ENCODE measurements at places on chromosomes 4 and X.

- DNase-seq = no peak
Measured at GRCh38 chr4:57658188-57658587, 548.0 kb upstream of the IGFBP7 start.

GRCh38 chr4:65391814-65392213 lies 278.5 kb downstream of the EPHA5 start:
- no peak for DNase-seq

- no peak for DNase-seq
Measured at GRCh38 chrX:72712094-72712755, 1.9 kb downstream of the PHKA1 start.

DNA sequence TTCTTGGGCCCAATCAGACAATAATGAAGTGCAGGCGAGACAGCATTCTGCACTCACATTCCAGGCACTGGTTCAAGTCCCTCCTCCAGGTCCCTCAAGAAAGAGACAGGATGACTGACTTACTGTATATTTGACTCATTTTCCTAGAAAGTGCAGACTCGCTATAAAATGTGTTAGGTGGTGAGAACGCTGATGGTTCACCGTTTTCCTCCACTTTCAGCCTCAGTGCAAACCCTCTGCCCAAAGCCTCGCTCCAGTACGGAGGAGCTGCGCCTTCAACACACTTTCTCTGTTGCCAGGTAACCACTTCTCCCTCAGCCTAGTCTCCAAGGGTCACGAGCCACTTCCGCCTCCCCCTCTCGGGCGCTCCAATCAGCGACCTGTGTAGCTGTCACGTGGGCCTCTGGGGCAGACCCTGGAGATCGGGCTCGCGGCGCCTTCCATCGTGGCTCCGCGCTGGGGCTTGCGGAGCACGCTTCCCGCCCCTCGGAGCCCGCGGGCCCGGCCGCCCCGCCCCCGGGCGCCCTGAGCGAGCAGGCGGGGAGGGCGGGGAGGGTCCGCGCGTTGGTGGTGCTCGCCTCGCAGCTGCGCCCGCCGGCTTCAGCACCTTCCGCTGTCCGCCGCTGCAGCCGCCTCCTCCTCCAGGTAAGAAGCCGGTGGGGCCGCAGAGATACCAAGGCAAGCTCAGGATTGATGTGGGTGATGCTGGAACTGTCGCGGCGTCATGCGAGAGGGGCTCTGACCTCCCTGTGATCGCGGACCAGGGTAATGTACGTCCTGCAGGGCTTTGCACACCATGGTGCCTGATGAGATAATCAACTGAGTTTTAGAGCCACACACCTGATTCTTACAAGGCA lies at the start of gene WDR17:
Gene WDR17 (plus strand): TSS at position 407 of the 857 bp plus-strand sequence. CDS start 45,740 bp downstream, outside the sequence.
- DNase-seq = peak; percentile 70

- no peak for DNase-seq
Measured at GRCh38 chrX:134407065-134407376, 52.9 kb upstream of the HPRT1 start.

- DNase-seq = no peak
Measured at GRCh38 chr4:73917081-73917501, 47.9 kb downstream of the CXCL1 start.

DNA sequence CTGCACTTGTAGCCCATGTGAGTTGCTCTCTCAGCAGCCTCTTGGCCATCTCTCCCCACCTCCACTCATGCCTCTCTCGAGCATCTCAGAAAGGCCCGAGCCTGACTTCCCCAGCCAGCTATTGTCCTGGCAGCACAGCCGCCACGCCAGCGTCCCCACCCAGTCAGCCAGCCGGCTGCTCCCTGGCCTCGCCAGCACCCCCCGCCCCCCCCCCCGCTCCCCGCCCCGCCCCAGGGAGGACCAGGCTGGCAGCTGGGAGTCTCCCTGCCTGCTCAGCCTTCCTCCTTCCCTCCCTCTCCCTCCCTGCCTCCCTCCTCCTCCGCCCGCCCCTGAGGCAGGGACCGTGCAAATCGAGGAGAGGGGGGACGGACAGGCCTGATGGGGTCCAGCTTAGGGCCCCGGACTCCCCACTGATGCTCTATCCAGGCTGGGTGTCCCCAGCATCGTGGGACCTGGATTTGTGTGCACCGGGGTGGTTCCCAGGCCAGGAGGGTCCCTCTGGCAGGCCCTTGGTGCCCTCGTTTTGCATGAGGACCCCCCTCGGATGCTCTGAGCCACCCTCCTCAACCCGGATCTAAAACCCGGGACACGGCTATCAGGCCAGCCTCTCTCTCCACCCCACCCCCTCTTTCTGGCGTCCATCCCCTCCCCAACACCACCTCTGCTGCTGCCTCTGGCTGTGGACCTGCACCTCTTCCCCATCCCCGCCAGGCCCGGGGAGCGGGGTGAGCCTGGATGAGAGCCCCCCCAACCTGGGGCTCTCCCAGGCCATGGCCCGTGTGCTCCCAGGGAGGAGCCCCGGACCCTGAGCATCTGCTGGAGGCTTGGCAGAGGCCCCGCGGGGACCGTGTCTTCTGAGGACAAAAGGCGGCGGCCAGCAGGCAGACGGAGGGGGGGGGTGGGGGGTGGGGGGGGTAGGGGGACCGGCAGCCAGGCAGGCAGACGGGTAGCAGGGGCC lies at the start of gene GPR173:
Gene GPR173 (plus strand): TSS at position 621 of the 958 bp plus-strand sequence. CDS start 27,833 bp downstream, outside the sequence.
- no peak for DNase-seq

DNA sequence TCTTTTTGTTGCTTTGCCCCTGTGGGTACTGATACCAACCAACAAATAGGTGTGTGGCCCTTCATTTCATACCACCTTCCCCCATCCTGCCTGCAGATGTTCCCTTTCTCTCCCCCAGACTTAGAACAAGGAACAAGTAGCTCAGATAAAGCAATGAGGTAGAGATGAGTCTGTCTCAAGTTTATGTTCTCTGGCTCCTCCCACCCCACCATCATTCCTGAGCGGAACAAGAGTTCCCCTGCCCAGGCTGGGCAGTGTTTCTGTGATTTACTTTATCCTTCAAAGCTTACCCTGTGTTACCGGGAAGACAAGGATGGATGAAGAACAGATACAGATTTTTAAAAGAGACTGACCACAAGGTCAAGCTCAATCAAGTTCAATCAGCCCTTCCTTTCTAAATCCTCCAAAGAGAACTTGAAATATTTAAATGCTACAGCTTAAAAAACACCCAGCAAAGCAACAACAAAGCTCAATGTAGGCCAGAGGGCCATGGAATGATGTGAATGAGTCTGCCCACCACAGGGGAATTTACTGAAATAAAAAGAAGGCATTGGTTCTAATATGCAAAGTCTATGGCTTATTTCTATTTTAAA lies 80.1 kb upstream of the UCP1 start:
- no peak for DNase-seq

DNA sequence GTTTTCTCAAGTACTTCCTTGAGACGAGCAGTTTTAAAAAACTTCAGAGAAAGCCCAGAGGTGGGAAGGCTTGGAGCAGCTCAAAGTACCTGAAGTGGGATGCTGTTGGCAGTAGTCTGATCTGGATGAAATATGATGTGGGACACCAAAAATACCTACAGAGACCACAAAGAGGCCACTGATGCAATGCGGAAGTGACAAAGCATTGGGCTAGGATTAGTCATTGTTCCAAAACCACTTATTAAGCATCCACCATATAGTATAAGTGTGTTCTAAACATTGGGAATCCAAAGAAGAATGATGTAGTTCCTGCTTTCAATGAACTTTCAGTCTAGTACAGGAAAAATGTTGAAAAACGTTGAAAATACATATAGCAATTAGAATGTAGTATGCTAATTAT lies 386.1 kb upstream of the CNKSR2 start:
- no peak for DNase-seq

DNA sequence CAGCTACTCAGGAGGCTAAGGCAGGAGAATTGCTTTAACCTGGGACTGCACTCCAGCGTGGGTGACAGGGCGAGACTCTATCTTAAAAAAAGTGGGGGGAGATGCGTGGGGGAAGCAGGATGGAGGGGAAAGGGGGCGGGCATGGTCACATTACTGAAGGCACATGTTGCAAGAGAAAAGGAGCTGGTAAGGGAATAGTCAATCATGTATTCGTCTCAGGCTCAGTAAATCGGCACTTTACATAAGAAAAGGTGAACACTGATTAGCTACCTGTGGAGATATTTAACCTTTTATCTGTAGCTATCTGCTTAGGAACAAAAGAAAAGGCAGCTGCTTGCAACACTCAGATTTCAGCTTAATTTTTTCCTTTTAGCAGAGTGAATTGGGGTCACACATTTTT lies 132.5 kb downstream of the PLS3 start:
- no peak for DNase-seq

DNA sequence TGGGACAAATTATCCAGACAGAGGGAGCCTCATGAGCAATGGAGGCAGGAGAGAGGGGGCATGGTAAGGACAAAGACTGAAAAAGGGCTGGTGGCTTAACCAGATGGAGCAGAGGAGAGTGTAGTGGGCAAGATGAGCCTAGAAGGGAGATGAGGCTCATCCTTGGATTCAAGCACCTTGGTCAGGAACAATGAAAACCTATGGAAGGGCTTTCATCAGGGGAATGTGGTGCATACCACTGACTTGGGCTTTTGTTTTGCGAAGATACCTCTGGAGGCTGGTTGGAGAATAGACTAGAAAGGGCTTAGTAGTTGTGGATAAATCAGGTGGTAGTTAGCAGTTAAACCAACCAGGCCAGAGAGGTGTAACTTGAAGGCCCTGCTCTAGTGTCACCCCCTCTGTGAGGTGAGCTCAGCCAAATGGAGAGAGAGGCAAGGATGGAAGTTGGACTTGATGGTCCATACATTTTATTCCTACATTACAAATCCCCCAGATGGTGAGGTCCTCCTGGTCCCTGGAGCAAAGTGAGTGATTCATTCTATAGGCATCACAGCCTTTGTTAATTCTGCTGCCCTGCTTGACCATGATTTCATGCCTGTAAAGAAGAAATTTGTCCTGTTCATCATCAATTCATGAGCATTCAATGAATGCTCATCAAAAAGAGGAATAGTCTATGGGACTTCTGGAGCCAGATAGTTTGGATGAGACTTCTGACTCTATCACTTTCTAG lies 264.8 kb upstream of the IGFBP7 start:
- DNase-seq = no peak

DNA sequence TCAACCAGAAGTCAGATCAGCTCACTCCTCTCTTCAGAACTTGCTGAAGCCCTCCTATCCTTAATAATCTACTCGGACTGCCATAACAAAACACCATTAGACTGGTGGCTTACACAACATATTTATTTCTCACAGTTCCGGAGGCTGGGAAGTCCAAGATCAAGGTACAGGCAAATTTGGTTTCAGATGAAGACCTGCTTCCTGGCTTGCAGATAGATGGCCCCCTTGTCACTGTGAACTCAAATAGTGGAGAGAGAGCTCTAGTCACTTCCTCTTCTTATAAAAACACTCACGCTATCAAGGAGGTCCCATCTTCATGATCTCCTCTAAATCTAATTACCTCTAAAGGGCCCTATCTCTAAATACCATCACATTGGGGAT lies 125.1 kb downstream of the CAMK2D start:
- peak; percentile 28 for DNase-seq

- DNase-seq = no peak
Measured at GRCh38 chrX:24466025-24466424, 939 bp downstream of the PDK3 start.

DNA sequence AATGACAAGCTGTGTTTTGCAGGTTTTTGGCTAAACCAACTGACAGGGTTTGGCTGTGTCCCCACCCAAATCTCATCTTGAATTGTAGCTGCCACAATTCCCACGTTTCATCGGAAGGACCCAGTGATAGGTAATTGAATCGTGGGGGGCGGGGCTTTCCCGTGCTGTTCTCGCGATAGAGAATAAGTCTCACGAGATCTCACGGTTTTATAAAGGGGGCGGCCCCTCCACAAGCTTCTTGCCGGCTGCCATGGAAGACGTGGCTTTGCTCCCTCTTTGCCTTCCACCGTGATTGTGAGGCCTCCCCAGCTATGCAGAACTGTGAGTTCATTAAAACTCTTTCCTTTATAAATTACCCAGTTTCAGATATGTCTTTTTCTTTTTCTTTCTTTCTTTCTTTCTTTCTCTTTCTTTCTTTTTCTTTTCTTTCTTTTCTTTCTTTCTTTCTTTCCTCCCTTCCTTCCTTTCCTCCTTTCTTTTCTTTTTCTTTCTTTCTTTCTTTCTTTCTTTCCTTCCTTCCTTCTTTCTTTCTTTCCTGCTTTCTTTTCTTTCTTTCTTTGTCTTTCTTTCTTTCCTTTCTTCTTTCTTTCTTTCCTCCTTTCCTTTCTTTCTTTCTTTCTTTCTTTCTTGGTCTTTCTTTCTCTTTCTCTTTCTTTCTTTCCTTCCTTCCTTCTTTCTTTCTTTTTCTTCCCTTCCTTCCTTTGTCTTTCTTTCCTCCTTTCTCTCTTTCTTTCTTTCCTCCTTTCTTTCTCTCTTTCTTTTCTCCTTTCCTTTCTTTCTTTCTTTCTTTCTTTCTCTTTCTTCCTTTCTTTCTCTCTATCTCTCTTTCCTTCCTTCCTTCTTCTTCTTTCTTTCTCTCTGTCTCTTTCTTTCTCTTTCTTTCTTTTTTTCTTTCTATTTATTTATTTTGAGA lies 54.8 kb downstream of the SHOX start:
- no peak for DNase-seq

DNA sequence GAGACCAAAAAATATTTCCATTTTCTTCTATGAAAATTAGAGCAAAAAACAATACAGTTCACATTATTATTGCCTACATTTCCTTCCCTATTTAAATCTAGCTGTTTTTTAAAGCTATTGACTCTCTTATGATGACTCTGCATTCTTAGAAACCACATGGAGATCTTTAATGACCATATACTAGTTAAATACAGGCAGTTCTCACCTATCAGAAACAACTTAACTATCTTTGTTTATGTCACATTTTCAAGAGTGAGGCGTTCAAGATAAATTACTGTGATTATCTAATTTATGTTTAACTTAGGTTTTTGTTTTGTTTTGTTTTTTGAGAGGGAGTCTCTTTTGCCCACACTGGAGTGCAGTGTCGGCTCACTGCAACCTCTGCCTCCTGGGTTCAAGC lies 3.0 kb downstream of the CISD2 start:
- DNase-seq = no peak

GRCh38 chr4:20675786-20676185 lies 24.5 kb upstream of the PACRGL start:
- DNase-seq = no peak

DNA sequence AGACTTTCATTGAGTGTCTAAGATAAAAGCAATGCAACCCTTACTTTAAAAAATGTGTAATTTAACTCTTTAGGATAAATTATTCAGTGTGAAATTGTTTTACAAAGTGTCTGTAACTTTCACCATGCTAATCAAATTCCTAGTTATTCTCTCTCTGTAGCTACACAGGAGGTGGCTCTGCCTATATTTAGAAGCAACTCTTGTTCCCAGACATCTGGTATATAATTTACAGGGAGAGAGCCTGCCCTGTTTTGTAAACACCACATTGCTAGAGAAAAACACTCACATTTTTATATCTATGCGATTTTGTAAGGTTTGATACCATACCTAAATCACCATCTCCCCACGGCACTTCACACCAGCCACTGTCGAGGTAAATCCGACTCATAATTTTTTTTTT lies 35.5 kb upstream of the SPATA4 start:
- no peak for DNase-seq

All from naive thymus-derived CD4-positive, alpha-beta T cell (primary cell).